ENCODE measurements at places on chromosomes 1 and 21.

DNA sequence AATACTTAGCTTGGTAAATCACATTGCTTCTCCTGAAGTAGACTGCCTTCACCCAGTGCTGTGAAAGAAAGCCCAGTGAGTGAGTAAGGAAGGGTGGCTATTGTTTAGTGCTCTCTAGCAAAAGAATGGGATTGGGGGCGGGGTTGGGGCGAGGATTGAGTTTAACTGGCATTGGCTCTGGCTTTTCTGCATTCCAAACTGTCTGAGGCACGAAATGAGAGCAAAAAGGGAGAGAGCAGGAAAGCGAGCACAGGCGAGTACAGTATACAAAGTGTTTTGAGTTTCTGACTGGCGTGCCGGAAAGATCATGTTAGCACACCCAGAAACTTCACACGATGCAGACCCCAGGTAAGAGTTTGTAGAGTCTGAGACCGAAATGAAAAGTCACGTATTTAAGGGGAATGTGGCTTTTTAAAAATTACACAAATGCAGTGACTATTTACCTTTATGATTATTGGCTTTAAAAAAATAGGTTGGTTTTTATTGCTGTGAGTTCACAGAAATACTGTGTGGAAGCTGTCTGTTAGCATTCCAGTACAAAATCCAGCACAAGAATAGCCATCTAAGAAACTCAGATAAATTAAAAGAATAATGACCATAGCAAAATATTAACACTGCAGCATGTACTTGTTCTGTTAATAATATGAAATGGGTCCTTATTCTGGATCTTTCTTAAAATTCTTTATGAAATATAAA lies 155.4 kb downstream of the CLEC20A start:
- no peak overlapping the region for H3K4me3 ChIP-seq
- no peaks in the 10 kb centered on the region for H3K4me1 ChIP-seq
- DNase-seq: no peak
- H3K27me3 ChIP-seq: no peaks in the 10 kb centered on the region
- no peaks in the 10 kb centered on the region for H3K36me3 ChIP-seq
- H3K27ac ChIP-seq: no peak overlapping the region

DNA sequence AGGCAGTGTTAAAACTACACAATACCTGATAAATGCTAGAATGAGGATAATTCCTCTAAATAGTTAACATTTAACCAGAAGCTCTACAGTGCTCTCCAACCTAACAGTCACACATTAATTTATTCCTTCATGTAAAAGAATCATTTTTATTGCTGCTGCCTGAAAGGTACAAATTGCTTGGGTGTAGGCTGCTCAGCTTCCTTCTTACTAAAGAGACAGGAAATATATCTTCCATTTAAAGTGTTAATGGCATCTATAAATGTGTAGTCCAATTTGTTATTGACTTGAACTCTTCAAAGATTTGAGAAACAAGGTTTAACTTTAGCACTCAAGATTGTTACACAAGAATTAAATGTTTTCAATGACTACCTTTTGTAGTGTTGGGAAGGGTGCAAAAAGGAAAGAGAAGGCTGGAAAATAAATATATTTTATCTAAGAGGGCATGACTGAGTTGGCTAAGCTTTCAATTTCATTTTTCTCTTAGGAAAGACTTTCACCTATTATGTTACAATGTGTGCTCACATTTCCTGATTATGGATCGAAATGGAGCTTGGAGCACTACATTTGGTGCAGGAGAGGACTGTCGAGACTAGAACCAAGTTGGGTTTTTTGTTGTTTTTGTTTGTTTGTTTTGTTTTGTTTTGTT lies 105.5 kb upstream of the CACYBP start:
- H3K4me3 ChIP-seq: no peak overlapping the region
- H3K27ac ChIP-seq: no peak overlapping the region
- H3K36me3 ChIP-seq: peaks cover 21% of the 10 kb centered on the region
- no peak for DNase-seq

GRCh38 chr1:226722901-226723656 lies 16.0 kb downstream of the ITPKB start:
- peak; percentile 59 for DNase-seq
- H3K27me3 ChIP-seq: no peaks in the 10 kb centered on the region
- peaks cover 76% of the 10 kb centered on the region for H3K36me3 ChIP-seq
- peaks cover 94% of the 10 kb centered on the region for H3K4me1 ChIP-seq

- no peaks in the 10 kb centered on the region for H3K36me3 ChIP-seq
- no peaks in the 10 kb centered on the region for H3K27me3 ChIP-seq
- no peak overlapping the region for H3K27ac ChIP-seq
Measured at GRCh38 chr1:118101999-118102398, 83.0 kb downstream of the SPAG17 start.

- peaks cover 92% of the 10 kb centered on the region for H3K36me3 ChIP-seq
- H3K27ac ChIP-seq: peak overlapping the region; percentile 76
- H3K4me3 ChIP-seq: no peak overlapping the region
- H3K27me3 ChIP-seq: no peaks in the 10 kb centered on the region
- H3K4me1 ChIP-seq: peaks cover 58% of the 10 kb centered on the region
- DNase-seq: no peak
Measured at GRCh38 chr1:31004231-31004621, 61.3 kb downstream of the PUM1 start.

All from activated T-cell treated with anti-CD3 and anti-CD28 coated beads, Interleukin-2, amount 50 U/mL, for 24 hours (primary cell).